ENCODE measurements at places on chromosomes 12 and 14.

- DNase-seq: no peak
Measured at GRCh38 chr14:101854366-101854765, 92.9 kb downstream of the PPP2R5C start.

DNA sequence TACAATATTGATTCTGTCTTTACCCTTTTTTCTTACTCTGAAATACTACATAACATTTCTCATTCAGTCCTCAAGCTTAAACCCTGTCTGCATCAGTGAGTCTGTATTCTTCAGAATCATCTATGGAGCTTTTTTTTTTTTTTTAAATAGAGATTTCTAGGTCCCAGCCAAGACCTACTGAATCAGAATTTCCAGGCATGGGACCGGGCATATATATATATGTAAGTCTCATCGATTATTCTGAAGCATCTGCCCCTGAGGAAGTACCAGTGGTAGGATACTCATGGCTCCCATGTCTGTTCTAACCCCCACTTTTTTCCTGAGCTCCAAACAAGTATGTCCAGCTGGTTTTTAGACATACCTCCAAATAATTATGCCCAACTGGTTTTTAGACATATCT is 6.1 kb downstream of the DDX47 start:
- DNase-seq: no peak

DNA sequence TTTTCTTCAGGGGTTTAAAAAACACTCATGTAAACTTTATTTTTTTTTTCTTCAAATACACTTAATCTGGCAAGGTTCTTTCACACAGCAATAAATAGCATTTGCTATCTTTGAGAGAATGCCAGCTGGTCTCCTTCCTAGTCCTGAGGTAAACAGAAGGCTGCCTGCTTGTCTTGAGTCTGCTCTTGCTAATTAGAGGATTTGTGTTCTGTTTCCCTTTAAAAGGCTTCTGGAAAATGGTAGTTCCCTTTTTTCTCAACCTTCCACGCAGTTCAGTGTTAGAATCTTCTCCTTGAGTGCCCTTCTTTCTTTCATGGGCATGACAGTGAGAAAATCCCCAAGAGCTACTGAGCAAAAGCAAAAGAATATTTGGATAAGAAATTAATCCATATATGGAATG is 92.3 kb upstream of the DCN start:
- no peak for DNase-seq

DNA sequence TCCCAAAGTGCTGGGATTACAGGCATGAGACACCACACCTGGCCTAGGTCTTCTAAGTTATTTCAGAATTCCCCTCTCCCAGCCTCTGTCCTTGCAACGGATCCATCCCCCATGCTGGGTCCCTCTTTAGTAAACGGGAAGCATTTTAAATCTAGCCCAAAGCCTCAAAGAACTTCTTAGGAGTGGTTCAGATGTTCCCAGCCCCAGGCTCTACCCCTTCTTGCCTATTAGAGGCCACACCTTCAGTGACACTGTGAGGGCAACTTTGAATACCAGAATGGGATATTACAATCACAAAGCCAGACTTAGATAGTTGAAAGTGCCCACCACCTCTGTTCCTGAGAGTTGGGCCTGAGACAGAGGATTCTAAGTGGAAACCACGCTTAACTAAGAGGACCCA is 18.1 kb upstream of the SPPL3 start:
- DNase-seq: no peak

DNA sequence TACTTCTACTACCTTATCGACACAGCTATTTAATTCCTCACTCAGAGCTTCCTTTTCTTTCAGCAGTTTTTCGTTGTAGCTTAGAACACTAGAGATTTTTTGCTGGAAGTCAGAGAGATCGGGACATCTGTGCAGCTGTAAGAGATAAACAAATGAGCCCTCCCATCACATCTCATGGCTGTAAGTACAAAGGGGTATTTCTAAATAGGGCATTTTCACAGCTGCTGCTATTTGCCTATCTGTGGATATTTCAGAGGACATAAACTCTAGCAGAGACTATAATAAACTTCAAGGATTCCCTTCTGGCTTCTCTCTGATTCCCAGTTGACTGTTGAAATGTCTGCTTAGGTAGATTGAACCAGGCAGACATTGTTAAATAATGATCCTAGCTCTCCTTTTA is 76.1 kb upstream of the SAV1 start:
- DNase-seq: no peak

- no peak for DNase-seq
Measured at GRCh38 chr12:12007001-12007712, 63.6 kb upstream of the BCL2L14 start.

- no peak for DNase-seq
Measured at GRCh38 chr12:4807813-4808212, 87.6 kb downstream of the GALNT8 start.

DNA sequence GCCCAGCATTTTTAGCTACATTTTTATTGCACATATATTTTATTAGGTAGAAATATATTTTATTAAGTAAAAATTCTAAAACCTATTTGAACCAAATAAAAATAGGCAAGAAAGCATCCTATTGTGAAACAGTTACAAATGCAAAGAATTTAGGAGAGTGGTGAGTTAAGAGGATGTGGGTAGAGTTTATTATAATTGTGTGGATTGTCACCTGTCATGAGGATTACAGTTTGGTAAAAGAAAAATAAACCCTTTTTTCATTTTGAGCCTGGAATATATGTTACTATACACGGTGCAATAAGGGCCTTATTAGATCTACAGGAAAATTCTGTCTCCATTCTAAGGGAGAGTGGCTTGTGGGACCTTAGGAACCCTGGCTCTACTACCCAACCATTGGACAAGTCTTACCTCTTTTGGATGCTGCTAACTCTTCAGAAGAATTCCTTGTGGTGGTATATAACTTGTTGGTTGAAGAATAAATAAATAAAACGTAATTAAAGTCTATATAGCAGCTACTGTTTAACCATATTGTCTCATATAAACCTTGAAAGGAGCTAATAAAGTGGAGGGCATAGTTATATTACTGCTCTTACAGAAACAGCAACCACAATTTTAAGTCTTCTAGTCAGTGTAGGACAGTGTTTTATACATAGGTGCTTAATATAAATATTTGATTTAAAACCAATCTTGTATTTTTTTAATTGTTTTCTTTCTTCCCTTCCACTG is 67.8 kb downstream of the FGD4 start:
- no peak for DNase-seq

- no peak for DNase-seq
Measured at GRCh38 chr14:94421316-94421715, 31.3 kb downstream of the SERPINA11 start.

DNA sequence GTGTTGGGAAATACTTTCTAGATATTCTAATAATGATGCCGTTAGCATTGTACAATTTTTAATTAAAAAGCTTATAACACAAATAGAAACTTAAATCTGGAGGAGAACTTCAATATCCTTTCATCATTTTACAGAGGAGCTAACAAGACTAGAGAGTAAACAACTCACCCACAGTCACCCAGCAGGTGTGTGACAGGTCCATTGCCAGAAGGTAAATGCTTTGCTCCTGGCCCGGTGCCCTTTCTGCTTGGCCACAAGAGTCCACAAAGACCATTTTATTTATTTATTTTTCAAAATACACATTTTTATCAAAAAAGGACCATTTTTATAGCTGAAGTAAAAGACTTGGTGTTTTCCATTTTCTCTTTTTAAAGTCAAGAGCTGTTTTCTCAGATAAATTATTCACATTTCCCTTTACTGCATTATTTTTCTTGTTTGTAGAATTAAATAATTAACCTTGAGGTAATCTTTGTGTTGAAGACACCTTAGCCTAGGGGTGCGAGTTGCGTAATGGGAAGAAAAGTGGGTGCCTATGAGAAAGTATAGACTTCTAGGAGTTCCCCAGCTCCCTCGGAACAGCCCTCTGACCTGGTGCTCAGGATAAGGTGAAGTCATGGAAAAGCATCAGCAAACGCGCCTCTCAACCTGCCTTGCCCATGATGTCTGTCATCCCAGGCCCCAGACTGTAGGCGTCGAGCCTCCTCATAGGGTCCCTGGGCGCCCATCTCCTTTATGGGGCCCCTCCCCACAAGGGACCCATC is 26.3 kb upstream of the AMIGO2 start:
- no peak for DNase-seq

- DNase-seq: no peak
Measured at GRCh38 chr12:13247596-13247995, 51.1 kb downstream of the EMP1 start.

GRCh38 chr14:30223385-30223785 is 295.7 kb upstream of the PRKD1 start:
- DNase-seq: peak; percentile 81

GRCh38 chr14:69670093-69670492 is 58.7 kb downstream of the SUSD6 start:
- DNase-seq: no peak

DNA sequence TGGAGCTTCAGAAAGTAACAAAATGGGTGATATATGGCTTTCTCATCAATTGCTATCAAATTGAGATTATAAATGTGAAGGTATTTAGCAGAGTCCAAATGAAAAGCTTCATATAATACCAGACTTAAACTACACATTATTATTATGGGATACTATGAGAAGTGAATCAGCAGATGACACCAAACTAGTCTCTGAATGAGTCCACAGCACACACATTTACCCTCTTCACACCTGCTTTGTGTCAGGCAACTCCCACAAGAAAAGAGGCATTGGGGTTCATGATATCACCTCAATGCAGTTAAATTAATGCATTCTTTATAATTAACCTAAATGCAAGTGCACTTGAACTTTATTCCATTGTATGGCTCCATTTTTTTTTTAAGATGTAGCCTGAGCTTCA is 330.5 kb downstream of the BCL11B start:
- DNase-seq: no peak

GRCh38 chr12:110179291-110179690 is 55.1 kb downstream of the IFT81 start:
- DNase-seq: no peak

DNA sequence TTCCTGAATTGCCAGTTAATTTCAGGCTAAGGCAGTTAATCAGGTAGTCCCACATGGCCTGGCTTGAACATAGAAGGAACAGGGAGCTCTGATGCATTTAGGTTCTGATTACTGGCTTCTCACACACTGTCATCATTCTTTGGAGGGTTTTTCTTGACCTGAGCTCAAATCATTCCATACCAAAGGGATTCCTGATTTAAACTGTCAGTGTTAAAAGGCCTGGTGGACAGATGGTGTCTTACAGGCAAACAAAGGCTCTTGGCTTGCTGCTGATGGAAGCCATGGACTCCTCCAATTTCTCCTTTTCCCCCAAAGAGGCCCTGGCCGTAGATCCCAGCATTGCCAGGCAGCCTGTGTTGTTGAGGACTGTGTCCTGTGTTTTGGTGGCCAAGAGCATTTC is 30.2 kb downstream of the CACNA1C start:
- DNase-seq: no peak
